Activated T-helper 2 cell treated with anti-CD3 and anti-CD28 coated beads, Interferon-gamma antibody, Interleukin-2, Interleukin-4, amounts not matched to agents 10 μg/mL and 5 μg/mL and 100 μg/mL, durations not matched to agents 14 hours and 24 hours and 36 hours (primary cell): ENCODE measurements at places on chromosomes 6 and 20. TPM values are rescaled to one million over a fixed set of nuclear protein-coding genes. Genes with fewer than 3 reads are reported as not detected.

DNA sequence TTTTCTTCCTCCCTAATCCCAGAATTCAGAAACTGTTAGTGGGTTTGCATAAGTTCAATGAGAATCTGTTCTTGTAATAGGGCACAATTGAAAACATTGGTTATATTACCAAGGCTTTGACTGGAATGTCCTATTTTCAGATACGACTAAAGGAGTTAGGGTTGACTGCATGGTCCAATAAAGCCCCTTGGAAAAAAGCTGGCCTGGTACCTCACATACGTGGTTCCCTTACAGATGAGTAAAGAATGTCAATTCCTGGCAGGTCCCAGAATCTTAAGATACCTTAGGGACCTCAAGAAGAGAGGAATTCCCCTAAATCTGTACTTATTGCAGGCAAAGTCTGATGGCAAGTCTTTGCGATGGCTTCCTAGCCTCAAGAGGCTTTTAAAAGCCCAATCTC is 4.6 kb downstream of the PPDPF start:
- no peaks in the 10 kb centered on the region for H3K27me3 ChIP-seq
- H3K36me3 ChIP-seq, result peaks cover 33% of the 10 kb centered on the region
- peaks cover 2% of the 10 kb centered on the region for H3K4me1 ChIP-seq
- DNase-seq, result no peak

DNA sequence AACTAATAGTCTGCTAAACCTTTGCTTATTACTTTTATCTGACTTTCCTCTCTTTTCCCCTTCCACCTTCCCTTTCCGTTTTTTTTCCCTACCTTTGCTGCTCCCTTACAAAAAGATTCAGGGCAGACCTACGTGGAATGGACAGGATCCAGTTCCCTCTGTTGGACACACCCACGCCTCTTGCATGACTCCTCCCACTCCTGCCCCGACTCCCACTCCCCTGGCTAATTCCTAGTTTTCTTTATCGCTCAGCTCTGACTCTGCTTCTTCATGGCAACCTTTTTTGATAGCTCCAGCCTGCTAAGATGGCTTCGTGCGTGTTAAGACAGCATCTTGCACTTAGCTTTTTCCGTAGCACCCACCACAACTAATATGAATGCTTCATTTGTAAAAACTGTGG is 715.6 kb upstream of the NRSN1 start:
- H3K27ac ChIP-seq, result no peak overlapping the region
- no peaks in the 10 kb centered on the region for H3K36me3 ChIP-seq
- no peaks in the 10 kb centered on the region for H3K4me1 ChIP-seq
- no peak overlapping the region for H3K4me3 ChIP-seq

DNA sequence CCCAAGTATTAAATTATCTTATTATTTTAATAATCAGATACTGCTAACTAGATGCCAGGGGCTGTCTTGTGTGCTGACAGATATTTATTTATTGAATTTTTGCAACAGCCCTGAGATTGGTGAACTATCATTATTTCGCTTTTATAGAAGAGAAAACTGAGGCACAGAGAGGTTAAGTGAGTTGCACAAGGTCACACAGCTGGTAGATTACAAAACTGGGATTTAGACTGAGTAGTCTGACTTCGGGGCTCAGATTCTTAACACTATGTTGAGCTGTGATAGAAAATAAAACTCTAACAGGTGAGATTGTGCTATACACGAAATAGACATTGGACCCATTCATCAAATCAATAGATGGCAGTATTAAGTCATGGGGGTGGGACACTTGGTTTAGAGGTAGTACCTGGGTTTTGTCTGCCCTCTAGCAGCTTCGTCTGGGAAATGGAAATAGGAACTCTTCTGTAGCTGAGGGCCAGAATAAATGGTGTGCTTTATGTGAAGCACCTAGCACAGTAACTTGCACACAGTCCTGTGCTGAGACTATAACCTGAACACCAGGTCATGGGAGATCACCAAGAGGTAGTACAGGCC is 113.4 kb downstream of the B3GAT2 start:
- H3K27ac ChIP-seq, result no peak overlapping the region
- H3K27me3 ChIP-seq, result no peaks in the 10 kb centered on the region
- peaks cover 2% of the 10 kb centered on the region for H3K4me1 ChIP-seq
- DNase-seq, result no peak

DNA sequence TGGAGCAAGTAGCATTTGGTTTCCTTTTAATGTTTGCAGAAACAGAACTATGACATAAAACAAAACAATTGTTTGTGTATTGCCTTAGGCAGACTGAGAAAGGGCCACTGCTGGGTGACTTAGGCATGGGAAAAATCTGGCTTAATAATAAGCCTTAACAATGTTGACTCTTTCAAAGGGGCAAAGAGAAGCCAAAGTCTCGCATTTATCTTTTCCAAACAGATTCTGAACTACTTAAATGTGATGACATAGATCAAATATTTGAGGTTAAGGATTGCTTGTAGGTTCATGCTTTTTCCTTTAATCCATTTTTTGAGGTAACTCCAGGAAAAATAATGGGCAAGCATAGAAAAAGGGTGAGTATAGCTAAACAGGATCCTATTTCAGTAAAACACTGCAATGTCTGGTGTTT is 39.6 kb downstream of the ADAT2 start:
- H3K36me3 ChIP-seq, result peaks cover 2% of the 10 kb centered on the region
- no peak for DNase-seq
- H3K27me3 ChIP-seq, result no peaks in the 10 kb centered on the region
- no peak overlapping the region for H3K4me3 ChIP-seq
- H3K27ac ChIP-seq, result no peak overlapping the region

DNA sequence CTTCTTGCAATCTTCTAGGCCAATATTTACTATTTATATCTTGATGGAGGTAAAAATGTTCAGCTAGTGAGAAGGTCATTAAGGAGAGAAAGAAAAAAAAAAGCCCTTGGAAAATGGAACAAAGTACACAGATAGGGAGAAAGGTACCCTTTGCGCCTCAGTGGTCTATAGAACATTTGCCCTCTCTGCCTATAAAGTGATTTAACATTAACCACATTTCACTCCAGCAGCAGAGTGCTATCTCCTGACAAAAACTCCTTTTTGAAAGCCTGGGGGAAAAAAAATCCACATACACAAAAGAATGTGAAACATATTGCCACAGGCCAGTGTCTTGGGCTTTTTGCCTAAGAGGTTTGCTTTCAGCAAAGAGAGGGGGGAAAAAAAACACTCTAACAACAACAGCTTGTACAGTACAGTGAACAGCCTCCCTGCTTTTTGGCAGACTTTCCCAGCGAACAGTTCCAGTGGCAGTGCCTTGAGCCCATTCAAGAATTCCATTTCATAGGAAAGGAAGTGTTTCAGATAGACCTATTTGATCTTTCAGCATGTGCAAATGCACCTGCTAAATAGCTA is 695 bp downstream of the ARHGAP18 start:
- no peaks in the 10 kb centered on the region for H3K27me3 ChIP-seq
- H3K4me1 ChIP-seq, result peaks cover 59% of the 10 kb centered on the region
- H3K27ac ChIP-seq, result peak overlapping the region; percentile 87
- H3K4me3 ChIP-seq, result peak overlapping the region; percentile 93
- no peak for DNase-seq

DNA sequence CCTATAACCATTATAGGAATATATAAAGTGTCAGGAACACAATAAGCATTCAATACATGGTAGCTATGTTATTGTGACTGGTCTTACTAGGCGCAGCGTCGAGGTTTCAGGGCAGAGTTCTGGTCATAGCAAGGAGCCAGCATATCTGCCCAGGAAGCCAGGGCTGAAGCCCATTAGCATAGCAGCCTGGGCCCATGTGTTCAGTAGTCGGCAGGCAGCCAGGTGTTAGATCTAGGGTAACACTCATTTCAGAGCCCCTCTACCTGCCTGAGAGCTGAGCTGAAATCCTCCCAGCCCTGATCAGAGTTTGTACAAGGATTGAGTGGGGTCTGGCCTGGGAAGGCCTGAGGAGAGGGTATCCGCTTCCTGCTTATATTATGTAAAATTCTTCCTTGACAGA is 32.1 kb downstream of the C20orf173 start:
- no peak overlapping the region for H3K4me3 ChIP-seq
- H3K4me1 ChIP-seq, result peaks cover 5% of the 10 kb centered on the region
- H3K27me3 ChIP-seq, result no peaks in the 10 kb centered on the region
- DNase-seq, result no peak
- H3K27ac ChIP-seq, result no peak overlapping the region

GRCh38 chr6:42929821-42930360 is 611 bp downstream of the CNPY3 start:
- H3K27me3 ChIP-seq, result no peaks in the 10 kb centered on the region
- H3K27ac ChIP-seq, result peak overlapping the region; percentile 91
- peak overlapping the region; percentile 96 for H3K4me3 ChIP-seq
- DNase-seq, result peak; percentile 52

DNA sequence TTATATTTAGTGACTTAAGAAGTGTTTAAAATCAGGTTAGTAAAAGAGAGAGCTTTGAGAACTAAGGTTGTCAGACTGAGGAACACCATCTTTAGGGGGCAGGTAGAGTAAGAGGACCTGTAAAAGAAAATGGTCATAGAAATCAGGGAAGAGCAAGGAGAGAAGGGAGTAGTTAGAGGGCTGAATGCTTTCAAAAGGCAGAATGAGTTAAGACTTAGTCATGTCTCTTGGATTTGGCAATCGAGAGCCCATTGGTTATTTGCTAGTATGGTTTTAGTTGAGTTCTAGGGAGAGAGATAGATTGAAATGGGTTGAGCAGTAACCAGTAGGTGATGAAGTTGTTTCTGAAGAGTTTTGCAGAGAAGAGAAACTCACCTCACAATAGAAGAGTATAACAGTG is 51.1 kb downstream of the RALGAPB start:
- DNase-seq, result no peak
- H3K27ac ChIP-seq, result no peak overlapping the region
- no peak overlapping the region for H3K4me3 ChIP-seq
- H3K36me3 ChIP-seq, result peaks cover 60% of the 10 kb centered on the region
- no peaks in the 10 kb centered on the region for H3K27me3 ChIP-seq

GRCh38 chr20:19758501-19759331 is 658 bp downstream of the RIN2 start:
- H3K4me3 ChIP-seq, result no peak overlapping the region
- peaks cover 39% of the 10 kb centered on the region for H3K27me3 ChIP-seq
- H3K4me1 ChIP-seq, result no peaks in the 10 kb centered on the region

GRCh38 chr6:124368131-124368530 is 564.5 kb downstream of the NKAIN2 start:
- no peaks in the 10 kb centered on the region for H3K36me3 ChIP-seq
- no peak for DNase-seq
- no peak overlapping the region for H3K4me3 ChIP-seq
- no peak overlapping the region for H3K27ac ChIP-seq
- H3K4me1 ChIP-seq, result no peaks in the 10 kb centered on the region

- DNase-seq, result no peak
- H3K27ac ChIP-seq, result no peak overlapping the region
- H3K4me1 ChIP-seq, result no peaks in the 10 kb centered on the region
- H3K27me3 ChIP-seq, result no peaks in the 10 kb centered on the region
- H3K36me3 ChIP-seq, result no peaks in the 10 kb centered on the region
Measured at GRCh38 chr20:9112541-9113515, 43.9 kb downstream of the PLCB4 start.

DNA sequence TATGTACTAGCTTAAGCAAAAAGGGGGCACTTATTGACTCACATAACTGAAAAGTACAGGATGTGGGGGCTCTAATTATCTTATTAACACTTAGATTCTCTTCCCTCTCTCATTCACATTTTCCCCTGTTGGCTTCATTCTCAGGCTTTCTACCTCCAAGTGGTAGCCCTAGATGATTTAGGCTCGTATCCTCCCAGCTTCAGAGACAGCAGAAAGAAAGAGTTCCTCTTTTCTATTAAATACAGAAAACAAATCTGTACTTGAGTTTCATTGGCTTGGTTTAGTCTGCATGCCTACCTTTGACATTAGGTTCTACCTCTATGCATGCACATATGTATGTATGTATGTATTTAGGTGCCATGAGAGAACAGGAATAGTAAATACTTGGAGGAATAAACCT is 15.5 kb upstream of the E2F3 start:
- H3K27ac ChIP-seq, result no peak overlapping the region
- peaks cover 1% of the 10 kb centered on the region for H3K4me1 ChIP-seq
- DNase-seq, result no peak
- no peaks in the 10 kb centered on the region for H3K27me3 ChIP-seq
- no peaks in the 10 kb centered on the region for H3K36me3 ChIP-seq
- H3K4me3 ChIP-seq, result no peak overlapping the region

- no peak overlapping the region for H3K4me3 ChIP-seq
- no peaks in the 10 kb centered on the region for H3K36me3 ChIP-seq
- DNase-seq, result no peak
- H3K27ac ChIP-seq, result no peak overlapping the region
- H3K4me1 ChIP-seq, result no peaks in the 10 kb centered on the region
Measured at GRCh38 chr6:18741741-18742140, 354.6 kb downstream of the RNF144B start.

- H3K27me3 ChIP-seq, result no peaks in the 10 kb centered on the region
- peaks cover 3% of the 10 kb centered on the region for H3K36me3 ChIP-seq
- H3K4me3 ChIP-seq, result no peak overlapping the region
- peaks cover 35% of the 10 kb centered on the region for H3K4me1 ChIP-seq
Measured at GRCh38 chr20:5848711-5849505, 98.7 kb downstream of the SHLD1 start.

- peaks cover 23% of the 10 kb centered on the region for H3K27me3 ChIP-seq
- H3K27ac ChIP-seq, result no peak overlapping the region
- DNase-seq, result no peak
- H3K4me1 ChIP-seq, result no peaks in the 10 kb centered on the region
- H3K4me3 ChIP-seq, result no peak overlapping the region
- H3K36me3 ChIP-seq, result no peaks in the 10 kb centered on the region
Measured at GRCh38 chr6:35782424-35782823, 1.6 kb downstream of the CLPSL1 start.

GRCh38 chr6:169851641-169852503 is 100.5 kb downstream of the ERMARD start:
- no peak for DNase-seq
- no peaks in the 10 kb centered on the region for H3K4me1 ChIP-seq
- H3K27ac ChIP-seq, result no peak overlapping the region
- H3K36me3 ChIP-seq, result no peaks in the 10 kb centered on the region
- H3K4me3 ChIP-seq, result no peak overlapping the region

DNA sequence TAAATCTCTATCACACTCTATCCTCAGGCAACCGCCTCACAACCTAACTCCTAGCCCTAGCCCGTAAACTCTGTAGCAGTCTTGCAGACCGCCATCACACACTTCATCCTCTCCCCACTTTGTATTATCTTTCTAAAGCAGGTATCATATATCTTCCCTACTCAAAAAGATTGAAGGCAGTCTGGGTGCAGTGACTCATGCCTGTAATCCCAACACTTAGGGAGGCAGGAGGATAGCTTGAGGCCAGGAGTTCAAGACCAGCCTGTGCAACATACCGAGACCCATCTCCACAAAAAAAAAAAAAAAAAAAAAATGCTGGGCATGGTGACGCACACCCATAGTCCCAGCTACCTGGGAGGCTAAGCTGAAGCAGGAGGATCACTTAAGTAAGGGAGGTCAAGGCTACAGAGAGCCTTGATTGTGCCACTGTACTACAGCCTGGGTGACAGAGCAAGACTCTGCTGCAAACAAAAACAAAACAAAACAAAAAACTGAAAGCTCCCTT is 22.9 kb downstream of the RANBP9 start:
- H3K4me1 ChIP-seq, result peaks cover 47% of the 10 kb centered on the region
- no peak overlapping the region for H3K4me3 ChIP-seq
- H3K27ac ChIP-seq, result peak overlapping the region; percentile 15
- DNase-seq, result no peak

- no peak overlapping the region for H3K4me3 ChIP-seq
- H3K27ac ChIP-seq, result no peak overlapping the region
- peaks cover 13% of the 10 kb centered on the region for H3K4me1 ChIP-seq
- H3K36me3 ChIP-seq, result no peaks in the 10 kb centered on the region
- DNase-seq, result no peak
Measured at GRCh38 chr20:50498071-50498776, 12.0 kb upstream of the PTPN1 start.

Gene ABHD16B
- total RNA-seq, result 0.16 TPM in 1 of 2 replicates, not detected in the other

Gene KCNQ5
- 15.3 and 18.8 TPM in 2 replicates for total RNA-seq

Gene SLC22A7
- not detected in 2 replicates for total RNA-seq

Gene SLC16A10
- 2.9 and 3.6 TPM in 2 replicates for total RNA-seq

Gene TNFRSF21
- total RNA-seq, result 2.7 and 2.8 TPM in 2 replicates

Gene TFAP2D
- not detected in 2 replicates for total RNA-seq

Gene CYP21A2
- 0.25 and 0.39 TPM in 2 replicates for total RNA-seq

Gene ATF6B
- 86.9 and 91.2 TPM in 2 replicates for total RNA-seq
